ENCODE measurements at places on chromosomes 16 and 17.

DNA sequence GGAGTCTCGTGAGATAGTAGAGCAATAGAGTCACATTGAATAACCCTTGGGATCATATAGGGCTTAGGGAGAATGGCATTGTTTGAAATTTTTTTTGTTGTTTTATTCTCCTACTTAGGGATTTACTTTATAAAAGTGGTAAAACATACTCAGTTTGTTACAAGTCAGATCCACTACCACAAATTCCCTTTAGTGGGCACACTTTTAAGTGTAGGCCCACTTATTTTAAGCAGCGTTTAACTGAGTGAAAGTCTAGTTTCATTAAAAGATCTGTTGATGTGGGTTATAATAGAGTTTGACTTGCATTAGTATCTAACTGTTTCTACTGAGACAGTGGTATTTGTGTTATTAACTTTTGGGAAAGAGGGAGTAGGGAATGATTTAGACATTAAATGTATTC is 49.3 kb downstream of the USP10 start:
- DNase-seq = no peak

GRCh38 chr17:39776252-39776651 is 38.5 kb downstream of the GRB7 start:
- DNase-seq = no peak

GRCh38 chr16:65644821-65645220 is 523.0 kb upstream of the CDH11 start:
- no peak for DNase-seq

DNA sequence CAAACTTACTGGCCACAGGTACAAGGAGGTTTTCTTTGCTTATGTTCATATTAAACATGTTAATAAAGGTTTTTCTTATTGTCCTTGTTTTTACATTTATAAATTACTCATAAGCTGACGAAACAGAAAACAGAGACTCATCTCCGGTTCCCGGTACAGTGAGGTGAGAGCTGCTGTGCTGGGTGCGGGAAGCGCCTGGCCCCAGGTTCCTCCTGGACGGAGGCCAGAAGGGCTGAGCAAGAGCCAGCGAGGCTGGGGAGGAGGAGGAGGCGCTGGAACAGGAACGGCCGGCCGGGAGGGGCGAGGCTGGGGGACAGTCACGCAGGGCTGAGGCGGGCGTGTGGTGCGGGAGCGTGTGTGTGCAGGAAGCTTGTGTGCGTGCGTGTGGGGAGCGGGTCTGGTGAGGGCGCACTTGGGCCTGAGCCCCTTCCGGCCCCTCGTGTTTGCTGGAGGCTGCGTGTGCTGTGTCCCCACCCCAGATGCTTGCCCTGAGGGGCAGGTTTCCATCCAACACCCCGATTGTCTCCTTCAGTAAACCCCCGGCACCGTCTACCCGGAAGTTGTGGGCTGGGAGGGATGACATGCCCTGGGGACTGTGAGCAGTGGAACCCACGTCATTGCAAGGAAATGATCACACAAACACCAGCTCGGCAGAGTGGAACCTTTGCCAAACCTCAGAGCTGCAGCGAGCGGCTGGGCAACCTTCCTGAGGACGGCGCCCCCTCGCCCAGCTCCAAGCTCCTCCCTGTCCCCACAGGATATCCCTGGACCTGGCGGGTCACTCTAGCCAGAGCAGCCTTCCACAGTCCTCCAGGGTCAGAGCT is 19.5 kb downstream of the CD7 start:
- peak; percentile 86 for DNase-seq

GRCh38 chr16:17105239-17105797 is 365.4 kb downstream of the XYLT1 start:
- no peak for DNase-seq

- no peak for DNase-seq
Measured at GRCh38 chr16:31507617-31507928, 618 bp downstream of the RUSF1 start.

DNA sequence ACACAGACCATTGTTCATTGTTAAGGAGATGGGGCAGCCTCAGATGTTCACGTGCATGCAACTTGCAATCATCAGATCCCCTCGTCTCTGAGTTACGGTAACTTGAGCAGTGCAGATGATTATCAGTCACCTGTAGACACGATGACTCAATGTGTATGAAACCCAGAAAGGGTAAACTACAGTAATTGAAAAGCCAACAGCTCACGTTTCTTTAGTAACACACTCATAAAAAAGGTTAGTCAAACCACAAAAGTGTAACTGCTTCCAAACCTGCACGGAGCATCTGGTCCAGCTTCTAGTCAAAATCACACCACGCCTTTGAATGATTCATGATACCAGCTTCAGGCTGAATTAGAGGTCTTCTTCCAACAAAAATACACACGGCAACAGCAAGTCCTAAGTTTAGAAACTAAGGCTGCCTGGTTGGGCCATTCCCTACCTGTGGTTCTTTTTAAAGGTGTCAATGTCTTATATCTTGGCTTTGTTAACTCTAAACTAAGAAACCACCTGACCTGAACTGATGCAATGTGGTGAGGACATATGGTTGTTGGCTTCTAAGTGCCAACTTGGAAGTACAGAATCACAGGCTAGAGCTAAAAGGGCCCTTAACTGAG is 32.3 kb downstream of the GRB7 start:
- DNase-seq = no peak

GRCh38 chr17:66378296-66378695 is 75.9 kb downstream of the PRKCA start:
- DNase-seq = no peak

DNA sequence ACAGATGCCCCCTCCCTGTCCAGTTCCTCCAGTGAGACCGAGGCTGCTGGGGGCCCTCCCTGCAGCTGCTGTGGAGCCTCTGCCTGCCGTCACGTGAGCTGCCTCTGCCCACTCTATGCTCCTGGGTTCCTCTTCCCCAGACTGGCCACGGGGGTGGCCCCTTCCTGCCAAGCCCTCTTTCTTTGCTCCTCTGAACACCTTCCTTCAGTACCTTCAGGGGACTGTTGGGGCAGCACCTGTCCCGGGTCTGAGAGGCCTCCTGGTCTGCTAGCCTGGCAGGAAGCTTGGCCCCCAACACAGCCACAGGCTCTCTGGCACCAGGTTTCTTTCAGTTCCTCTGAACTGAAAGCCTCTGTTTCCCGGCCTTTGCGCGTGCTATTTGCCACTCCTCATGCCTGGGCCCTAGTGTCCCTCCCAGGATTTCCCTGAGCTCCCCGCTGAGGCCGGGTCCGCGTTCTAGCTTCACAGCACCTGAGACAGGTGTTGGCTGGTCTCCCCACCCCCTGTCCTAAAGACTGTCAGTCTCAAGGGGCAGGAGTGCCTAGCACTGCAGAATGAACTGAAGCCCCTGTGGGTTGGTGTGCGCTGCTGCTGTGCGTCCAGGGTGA is 6.6 kb upstream of the ATP6V0C start:
- no peak for DNase-seq

DNA sequence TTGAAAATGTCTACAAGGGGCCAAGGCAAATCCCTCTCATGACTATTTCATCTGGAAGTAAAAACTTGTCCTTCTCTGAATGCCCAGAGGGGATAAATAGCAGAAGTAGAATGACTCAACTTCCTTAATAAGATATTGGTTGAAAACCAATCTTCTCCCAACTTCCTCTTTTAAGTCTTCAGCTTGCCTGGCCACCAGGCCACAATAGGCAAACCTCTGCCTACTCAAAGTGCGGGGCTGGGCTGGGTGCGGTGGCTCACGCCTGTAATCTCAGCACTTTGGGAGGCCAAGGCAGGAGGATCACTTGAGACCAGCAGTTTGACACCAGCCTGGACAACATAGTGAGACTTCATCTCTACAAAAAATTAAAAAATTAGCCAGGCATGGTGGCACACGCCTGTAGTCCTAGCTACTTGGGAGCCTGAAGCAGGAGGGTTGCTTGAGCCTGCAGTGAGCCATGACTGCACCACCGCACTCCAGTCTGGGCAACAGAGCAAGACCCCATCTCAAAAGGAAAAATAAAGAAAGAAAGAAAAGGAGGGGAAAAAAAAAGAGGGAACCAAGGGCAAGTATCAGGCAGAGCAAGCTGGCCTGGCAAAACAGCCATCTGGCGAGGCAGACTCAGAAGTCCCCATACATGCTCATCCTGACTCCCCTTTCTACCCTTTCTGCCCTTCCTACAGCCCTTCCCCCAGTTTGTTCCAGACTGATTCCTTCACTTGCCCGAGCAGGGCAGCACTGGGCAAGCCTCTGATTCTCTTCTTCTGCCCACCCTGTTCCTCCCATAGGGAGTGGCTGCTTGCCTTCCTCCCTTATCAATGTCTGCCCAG is 20.6 kb downstream of the MAP3K14 start:
- DNase-seq = no peak

- DNase-seq = no peak
Measured at GRCh38 chr17:48523010-48523409, 7.8 kb downstream of the HOXB1 start.

- DNase-seq = peak; percentile 30
Measured at GRCh38 chr17:75406222-75406615, 741 bp upstream of the GRB2 start.

DNA sequence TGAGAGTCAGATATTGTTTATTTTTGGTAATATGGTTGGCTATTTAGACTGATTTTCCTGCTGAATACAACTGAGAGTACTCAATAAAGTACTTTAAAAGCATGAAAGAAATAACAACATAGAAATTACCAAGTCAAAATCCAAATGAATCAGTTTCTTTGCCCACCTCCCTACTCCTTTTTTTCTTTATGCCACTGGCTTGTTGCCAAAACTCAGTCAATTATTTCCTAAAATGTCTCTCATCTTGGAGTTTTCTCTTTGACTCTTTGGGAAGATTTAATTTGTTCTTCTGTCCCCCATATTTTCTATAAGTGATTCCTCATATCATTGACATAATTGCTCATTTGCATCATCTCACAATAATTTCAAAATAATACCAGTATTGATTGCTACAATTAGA is 2.6 kb upstream of the OMG start:
- DNase-seq = peak; percentile 64

- peak; percentile 25 for DNase-seq
Measured at GRCh38 chr16:81198635-81199034, 39.9 kb upstream of the BCO1 start.

- peak; percentile 70 for DNase-seq
Measured at GRCh38 chr17:76867578-76868175, 527 bp upstream of the MGAT5B start.

GRCh38 chr17:63420868-63421680 is 25.0 kb downstream of the CYB561 start:
- no peak for DNase-seq

GRCh38 chr17:77887464-77888241 is 70.8 kb upstream of the TNRC6C start:
- DNase-seq = peak; percentile 48

- peak; percentile 39 for DNase-seq
Measured at GRCh38 chr16:4266372-4266771, 6.5 kb downstream of the TFAP4 start.

DNA sequence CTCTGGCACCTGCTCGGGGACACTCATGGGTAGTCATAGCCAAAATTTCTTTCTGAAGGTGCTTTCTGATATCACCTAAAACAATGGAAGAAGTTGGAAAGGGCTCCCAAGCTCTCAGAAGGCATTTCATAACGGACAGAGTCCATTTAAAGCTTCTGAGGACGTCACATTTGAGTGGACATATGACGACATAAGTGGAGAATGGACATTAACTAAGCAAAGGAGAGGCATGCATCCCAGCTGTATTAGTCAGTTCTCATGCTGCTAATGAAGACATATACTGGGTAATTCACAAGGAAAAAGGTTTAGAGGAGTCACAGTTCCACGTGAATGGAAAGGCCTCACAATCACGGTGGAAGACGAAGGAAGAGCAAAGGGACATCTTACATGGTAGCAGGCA is 260.2 kb upstream of the DYNLRB2 start:
- no peak for DNase-seq

- no peak for DNase-seq
Measured at GRCh38 chr16:81611721-81612120, 167.1 kb downstream of the CMIP start.

DNA sequence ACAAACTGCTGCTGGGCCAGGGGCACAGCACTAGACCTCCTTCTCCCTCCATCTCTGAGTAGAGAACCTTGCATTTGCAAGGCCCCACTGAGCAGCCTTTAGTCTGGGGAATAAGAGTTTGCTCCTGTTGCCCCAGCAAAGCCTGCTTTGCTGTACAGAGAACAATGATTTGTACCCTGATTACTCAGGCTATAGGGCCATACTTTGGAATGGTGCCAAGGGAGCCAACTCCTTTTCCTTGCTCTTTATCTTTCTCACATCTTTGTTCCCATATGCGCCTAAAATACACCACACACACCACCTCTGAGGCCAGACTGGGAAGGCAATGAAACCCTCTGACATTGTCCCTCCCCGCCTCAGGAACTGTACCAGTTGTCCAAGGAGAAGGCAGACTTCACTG is 21.2 kb downstream of the LIG3 start:
- DNase-seq = no peak

DNA sequence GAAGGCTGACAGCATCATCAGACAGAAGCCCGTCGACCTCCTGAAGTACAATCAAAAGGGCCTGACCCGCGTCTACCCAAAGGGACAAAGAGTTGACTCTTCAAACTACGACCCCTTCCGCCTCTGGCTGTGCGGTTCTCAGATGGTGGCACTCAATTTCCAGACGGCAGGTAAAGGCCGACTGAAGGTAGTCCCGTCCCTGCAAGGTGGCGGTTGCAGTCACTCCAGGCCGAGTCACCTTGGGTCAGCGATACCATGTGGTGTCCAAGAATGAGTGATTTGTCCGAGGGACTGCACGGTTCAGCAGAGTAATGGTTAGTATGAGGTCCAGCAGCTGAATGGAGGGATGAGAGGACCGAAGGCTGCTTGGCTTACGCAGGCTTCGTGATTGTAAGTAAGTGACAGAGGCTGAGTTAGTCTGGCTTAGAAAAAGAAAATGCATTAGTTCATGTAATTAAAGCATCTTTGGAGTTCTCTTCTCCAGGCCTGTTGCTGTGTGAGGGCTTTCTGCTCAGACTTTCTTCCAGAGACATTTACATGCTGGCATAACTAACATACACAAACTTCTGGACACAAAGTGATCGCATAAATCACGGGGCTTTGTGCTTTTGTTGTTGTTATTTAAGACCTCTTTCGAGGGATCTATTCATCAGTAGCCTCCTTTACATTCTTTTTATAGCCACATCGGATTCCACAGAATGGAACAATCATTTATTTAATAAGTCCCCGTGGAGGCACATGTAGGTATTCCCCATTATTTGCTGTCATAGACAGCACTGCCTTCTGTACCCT is 74.9 kb downstream of the SDR42E1 start:
- no peak for DNase-seq

GRCh38 chr16:10552281-10552680 is 28.1 kb downstream of the EMP2 start:
- no peak for DNase-seq

GRCh38 chr16:70434484-70435260 is 4.2 kb downstream of the ST3GAL2 start:
- no peak for DNase-seq

GRCh38 chr17:8706431-8706830 is 38.2 kb downstream of the CCDC42 start:
- DNase-seq = no peak

DNA sequence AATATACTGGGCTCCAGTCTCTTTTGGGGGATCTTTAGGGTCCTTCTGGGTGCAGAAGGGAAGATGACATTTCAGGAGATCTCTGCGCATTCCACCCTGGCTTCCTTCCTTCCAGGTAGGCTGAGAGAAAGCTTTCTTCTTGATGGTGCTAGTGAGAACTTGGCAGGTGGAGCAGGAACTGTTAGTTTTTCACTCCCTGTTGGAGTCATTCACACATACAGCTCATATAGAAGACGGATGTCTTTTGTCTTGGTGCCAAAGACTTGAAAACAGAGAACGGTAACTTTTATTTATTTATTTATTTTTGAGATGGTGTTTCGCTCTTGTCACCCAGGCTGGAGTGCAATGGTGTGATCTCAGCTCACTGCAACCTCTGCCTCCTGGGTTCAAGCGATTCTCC is 43.9 kb downstream of the PITPNC1 start:
- no peak for DNase-seq

Measured in ACHN (cell line).